Erythroblast (primary cell): ENCODE measurements at places on chromosomes 1 and 21.

DNA sequence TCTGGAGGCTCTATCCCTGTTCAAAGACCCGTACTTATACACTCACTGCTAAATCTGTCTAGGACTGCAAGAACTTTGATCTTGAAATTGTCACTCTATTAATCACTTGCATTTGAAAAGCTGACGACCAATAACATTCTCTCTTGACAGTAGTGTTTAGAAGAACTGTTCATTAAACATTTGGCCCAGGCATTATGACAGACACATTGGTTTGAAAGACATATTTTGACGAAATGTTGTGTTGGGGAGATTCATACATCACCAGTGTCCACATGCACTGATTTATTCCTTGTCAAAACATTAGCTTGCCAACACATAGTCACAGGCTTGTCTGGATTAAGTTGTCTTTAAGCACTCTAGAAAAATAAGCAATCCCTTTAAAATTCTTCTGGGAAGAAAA, 951.3 kb downstream of the ADGRL2 start:
- no peak for DNase-seq

DNA sequence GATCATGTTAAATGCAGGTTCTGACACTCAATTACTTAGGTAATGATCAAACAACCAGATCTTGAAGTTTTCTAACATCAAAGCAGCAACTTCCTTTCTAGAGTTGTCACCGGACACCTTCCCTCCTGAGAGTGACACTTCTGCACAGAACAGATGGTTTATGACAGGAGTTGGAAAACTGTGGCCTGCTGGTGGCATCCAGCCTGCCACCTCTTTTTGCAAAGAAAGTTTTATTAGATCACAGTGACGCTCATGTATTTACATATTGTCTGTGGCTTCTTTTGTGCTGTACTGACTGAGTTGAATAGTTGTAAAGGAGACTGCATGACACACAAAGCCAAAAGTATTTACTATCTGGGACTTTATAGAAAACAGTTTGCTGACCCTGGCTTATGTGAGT, 28.3 kb downstream of the DDR2 start:
- DNase-seq, result no peak

- no peak for DNase-seq
Measured at GRCh38 chr1:230231774-230232145, 164.7 kb downstream of the GALNT2 start.

DNA sequence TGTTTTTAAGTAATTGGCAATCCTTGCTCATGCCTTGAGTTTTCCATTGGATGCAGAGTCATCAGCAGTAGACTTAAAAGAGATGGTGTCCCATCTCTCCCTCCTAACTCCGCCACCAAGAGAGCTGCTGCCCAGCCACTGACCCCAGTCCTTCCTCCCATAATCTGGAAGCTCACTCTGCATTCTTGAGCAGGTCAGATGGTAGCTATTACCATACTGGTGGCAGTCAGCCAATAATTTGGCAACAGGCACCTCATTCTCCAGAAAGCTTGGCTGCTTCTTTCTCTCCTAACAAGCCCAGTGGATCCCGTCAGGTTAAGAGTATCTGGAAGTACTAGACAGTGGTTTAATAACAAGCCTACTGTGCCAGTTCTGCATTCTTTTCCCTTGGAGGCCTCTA, 272.1 kb downstream of the ZNF648 start:
- DNase-seq, result no peak

GRCh38 chr1:17639703-17640340, 100.3 kb downstream of the ARHGEF10L start:
- no peak for DNase-seq

GRCh38 chr1:19678493-19678892, 13.8 kb downstream of the HTR6 start:
- no peak for DNase-seq

GRCh38 chr1:69499203-69499803, 68.4 kb upstream of the LRRC7 start:
- peak; percentile 21 for DNase-seq

- DNase-seq, result no peak
Measured at GRCh38 chr1:64955097-64956009, 11.0 kb downstream of the JAK1 start.

DNA sequence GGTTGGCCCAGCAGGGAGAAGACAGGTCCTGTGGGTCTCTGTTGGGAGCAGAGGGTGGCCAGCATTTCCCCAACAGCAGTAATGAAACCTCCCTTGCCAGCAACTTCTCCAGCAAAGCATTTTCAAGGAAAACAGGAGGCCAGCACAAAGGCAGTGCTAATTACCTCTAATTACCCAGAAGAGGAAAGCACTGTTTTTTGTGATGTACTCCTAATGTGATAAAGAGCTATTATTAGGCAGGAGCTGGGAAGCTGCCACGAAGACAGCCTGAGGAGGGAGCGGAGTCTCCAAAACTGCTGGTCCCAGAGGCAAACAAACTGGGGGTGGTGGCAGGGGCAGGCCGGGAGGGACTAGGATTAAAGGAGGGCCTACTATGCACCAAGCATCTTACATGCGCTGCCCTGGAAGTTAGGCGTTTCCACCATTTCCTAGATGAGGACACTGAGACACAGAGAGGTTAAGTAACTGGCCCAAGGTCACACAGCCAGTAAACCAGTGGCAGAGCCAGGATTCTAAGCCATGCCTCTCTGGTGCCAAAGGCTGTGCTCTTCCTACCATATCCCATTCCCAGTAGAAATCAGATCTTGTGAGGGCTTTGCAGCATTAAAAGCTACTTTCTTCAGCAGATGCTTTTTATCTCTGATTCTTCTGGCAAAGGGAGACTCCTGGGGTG, 24.5 kb downstream of the HTR6 start:
- DNase-seq, result no peak

- peak; percentile 86 for DNase-seq
Measured at GRCh38 chr1:41493117-41493536, 8.6 kb upstream of the EDN2 start.
